ENCODE measurements at places on chromosomes 6 and 20. TPM values are rescaled to one million over a fixed set of nuclear protein-coding genes. Genes with fewer than 3 reads are reported as not detected.

Gene NOL4L
- total RNA-seq = 12.2 TPM

Gene SLC4A11
- total RNA-seq = 0.76 TPM

Gene C4A
- 3.8 TPM for total RNA-seq

Gene C6orf132
- total RNA-seq = 0.91 TPM

Gene CYP39A1
- 3.8 TPM for total RNA-seq

Data from uterus (tissue), 4 donors.